ENCODE measurements at places on chromosomes 2 and 18.
A peak's percentile ranks its signal among the peaks of the same experiment; 100 is the strongest.

DNA sequence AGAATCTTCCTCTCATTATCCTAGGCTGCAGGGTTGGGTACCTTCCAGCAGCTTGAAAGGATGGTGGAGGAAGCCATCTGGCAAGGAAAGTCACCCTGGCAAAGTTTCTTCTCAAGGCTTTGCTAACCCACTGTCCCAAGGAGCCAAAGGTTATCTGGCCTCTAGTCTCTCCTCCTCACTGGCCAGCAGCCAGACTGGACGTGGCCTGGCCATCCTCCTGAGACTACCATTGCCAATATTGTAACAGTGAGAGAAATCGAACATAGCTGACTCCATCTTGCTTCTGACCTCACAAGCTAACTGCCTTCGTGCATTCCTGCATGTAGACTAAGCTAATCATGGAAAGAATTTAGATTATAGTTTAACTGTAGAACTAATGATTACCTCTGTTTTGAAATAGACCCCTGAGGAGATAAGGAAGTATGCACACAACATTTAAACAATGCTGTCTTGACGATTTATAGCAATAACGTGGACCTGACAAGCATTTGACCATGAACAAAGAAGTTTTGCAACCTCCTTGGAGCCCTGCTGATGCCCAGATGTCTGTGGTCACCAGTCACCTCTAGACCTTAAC lies 7.8 kb upstream of the ANXA4 start:
- DNase-seq: no peak

- DNase-seq: no peak
Observed at GRCh38 chr2:2586931-2587330, 255.9 kb upstream of the MYT1L start.

DNA sequence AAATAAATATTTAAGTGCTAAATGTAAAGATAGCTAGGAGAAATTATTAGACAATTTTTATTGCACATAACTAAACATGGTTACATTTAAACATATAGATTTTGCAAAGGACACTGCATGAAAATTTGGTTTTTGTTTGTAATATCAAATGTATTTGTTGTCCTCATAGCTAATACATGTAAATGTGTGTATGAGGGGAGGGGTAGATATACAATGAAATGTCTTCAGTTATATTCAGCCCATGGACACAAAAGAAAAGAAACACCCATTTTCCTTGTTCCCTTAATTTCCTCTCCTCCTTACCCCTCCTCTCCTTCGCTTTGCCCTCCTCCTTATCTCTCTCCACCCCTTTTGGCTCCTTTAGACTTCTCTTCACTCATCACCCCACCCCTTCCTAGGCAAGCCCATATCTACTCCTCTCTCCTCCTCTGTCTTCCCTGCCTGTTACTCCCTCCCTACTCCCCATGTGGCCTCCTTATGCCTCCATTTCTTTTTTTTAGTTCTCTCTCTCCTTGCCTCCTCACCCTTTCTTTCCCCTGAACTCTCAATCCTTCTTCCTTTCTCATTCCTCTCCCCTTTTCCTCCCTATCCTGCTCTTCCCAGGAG lies 1.4 kb downstream of the COL3A1 start:
- no peak for DNase-seq

DNA sequence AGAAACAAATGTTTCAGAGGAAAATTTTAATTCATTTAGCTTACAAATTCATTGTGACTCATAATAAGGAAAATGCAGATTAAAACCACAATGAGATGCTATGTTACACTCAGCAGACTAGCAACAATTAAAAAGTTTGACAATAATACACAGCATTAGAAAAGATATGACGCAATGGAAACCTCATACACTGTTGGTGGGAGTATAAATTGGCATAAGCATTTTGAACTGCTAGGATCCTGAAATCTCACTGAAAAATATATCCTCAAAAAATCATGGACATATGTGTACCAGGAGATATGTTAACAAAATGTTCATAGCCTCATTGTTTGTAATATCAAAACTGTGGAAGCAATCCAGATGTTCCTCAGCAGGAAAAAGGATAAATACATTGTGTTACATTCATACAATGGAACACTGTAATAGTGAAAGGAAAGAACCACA lies 13.7 kb downstream of the CALCRL start:
- DNase-seq: no peak

DNA sequence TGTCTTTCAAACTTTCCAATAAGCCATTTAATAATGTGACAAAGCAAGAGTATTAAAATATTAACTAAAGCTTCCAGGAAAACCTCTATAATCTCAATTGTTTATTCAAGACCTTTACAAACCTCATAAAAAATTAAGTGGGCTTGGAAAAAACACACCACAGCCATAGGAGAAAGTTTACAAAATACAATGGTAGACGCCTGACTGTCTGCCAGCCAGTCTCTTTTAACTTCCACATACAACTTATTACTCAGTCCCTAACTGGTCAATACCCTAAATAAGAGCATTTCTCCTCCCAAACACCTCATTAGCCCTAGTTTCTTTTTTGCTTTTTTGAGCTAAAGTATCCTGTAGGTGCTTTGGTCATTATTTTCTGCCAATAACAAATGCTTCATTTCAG lies 247.4 kb upstream of the CYP26B1 start:
- no peak for DNase-seq

- DNase-seq: no peak
Observed at GRCh38 chr18:10027031-10027430, 113.2 kb downstream of the VAPA start.

DNA sequence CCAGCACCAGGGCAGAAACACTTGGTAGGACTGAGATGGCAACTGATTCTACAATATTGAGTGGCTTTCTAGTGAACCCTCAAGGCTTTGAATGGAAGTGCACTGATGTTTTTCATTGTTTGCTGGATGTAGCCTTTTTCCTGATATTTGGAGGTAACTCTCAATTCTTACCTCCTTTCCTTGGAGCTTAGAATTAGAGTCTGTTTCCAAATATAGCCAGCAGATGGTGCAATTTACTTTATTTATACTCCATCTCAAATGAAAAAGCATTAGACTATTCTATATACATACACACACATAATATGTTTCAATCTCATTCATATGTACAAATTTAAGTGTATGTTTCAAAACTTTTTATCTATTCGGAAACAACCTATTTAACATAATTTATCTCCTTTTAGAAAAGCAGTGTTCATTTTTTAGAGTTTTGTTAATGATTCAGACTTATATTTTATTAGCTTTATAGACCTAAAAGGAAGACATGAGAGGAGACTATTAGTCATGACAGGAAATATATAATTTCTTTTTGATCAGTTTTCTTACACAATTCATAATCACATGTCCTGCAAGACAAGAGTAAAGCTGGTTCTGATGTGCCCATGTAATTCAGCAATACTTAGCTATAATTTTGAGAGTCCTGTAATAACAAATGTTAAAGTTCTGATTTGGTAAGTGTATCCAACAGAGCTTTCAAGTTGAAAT lies 124.8 kb downstream of the NUP35 start:
- no peak for DNase-seq

DNA sequence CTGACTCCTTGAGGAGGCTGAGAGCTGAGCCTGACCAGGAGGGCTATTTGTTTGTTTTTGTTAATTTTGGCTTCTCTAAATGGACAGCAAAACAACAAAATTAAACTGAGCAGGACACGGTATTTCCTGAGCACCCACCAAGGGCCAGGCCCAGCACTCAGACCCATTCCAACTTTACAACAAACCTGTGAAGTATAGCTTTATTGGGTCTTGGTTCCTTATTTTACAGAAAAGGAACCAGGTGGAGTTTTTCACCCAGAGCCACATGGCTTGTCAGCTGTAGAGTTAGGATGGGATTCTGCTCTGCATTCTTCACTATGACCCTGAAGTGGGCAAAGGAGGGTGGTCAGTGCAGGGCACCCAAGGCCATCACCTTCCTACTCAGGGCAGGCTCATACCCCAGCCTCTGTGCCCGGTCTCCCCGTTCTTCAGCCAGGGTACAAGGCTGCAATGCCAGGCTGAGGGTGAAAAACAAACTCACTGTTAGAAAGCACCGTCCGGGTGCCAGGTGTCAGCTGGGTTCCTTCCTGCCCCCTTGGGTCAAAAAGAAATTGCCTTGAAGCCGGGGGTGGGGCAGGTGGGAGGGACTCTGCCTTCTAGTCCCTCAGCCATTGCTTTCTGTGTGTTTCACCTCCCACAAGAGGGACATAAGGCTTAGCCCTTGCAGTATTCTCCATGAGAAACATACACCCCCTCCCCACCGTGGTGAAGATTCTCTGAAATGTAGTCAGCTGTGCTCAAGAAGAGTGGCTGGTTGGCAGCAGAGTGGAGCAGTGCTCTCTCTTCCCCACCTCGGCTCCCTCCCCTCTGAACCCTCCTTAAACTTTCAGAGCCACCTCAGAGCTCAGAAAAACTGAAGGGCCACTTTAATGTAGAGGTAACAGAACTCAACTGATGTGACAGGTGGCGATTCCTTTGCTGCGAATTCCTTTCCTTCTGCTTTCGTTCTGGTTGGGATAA lies 2.2 kb downstream of the PSD4 start:
- no peak for DNase-seq

- DNase-seq: peak; percentile 63
Observed at GRCh38 chr18:41972067-41972925, 17.3 kb downstream of the PIK3C3 start.

DNA sequence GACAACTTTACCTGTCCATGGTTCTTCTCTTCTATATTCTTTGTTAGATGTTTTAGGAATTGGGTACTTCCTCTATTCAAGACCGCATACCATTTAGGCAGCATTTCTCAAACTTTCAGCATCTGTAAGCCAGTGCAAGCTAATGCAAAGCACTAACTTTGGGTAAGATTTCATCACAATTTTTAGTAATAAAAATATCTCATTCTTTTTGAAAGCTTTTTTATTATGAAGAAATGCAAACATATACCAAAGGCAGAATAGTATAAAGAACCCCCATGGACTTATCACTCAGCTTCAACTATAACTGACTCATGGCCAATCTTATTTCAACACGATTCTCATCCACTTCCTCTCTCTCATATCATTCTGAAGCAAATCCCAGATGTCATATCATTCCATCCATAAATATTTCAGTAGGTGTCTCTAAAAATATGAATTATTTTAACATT lies 32.9 kb downstream of the INO80C start:
- no peak for DNase-seq

GRCh38 chr2:64605026-64605471 lies 48.7 kb downstream of the SERTAD2 start:
- DNase-seq: no peak

- DNase-seq: no peak
Observed at GRCh38 chr2:6986301-6986911, 69.2 kb downstream of the RNF144A start.

DNA sequence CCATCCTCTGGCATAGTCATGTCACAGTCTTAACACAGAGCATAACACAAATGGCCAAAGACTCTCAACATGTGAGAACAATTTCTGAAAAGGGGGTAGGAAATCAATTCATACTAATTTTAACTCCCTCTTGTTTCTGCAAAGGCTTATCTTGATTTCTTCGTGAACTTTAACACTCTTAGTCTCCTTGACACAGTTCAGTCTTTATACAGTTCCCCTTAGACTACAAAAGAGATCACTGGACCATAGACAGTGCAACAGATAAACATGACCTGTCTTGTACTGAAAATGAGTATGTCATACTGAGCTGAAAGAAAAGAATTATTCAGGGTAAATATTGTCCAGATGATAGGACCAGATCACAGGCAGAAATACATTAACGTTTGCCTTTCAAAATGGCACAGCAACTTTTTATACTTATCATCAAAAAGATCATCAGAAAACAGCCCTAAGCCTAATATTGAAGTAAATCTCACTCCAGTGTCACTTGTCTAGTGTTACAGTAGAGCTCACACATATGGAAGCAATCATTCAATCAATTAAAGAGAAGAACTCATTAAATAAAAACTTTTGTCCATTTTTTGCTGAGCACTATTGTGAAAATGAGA lies 56.4 kb upstream of the VRK2 start:
- DNase-seq: no peak

- DNase-seq: no peak
Observed at GRCh38 chr2:218378053-218378452, 4.0 kb upstream of the SLC11A1 start.

DNA sequence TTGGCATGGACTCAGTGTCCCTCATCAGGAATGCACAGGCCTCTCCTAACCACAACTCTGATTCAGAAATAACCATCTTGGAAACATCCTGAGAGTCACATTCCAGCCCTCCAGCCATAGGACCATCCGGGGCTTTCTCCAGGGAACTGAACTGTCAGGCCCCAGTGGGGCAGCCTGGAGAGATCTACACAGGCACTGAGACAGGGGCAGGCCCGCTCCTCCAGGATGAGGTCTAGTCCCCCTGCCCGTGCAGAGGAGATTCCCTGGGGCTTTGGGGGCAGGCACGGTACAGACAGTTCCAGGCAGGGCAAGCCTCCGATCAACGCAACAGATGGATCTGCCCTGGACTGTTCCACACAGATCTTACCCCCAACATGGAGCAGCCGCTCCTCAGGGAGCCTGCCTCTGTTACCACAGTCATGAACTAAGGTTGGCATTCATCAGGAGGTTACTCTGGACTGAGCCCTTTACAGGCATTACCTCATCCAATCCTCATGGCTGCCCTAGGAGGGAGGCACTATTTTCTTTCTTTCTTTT lies 12.0 kb downstream of the KCNK3 start:
- no peak for DNase-seq

DNA sequence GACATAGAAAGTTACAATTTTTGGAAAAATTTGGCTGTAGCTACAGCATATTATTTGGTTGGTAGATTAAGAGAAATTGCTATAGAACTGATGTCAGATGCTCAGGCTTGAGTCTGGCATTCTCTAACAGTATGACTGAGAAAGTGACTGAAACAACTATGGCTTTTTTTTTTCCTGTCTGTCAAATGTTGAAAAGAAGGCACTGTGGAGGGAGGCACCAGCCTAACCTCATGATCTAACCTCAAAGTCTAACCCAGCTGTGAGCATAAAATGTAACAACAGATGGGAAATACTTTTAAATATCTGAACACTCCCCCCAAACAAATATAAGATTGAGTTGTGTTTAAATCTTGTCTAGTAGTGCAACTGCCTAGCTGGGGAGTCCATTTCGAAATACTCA lies 629.1 kb downstream of the LRP1B start:
- no peak for DNase-seq

GRCh38 chr2:44843086-44843485 lies 98.4 kb upstream of the SIX3 start:
- DNase-seq: no peak

DNA sequence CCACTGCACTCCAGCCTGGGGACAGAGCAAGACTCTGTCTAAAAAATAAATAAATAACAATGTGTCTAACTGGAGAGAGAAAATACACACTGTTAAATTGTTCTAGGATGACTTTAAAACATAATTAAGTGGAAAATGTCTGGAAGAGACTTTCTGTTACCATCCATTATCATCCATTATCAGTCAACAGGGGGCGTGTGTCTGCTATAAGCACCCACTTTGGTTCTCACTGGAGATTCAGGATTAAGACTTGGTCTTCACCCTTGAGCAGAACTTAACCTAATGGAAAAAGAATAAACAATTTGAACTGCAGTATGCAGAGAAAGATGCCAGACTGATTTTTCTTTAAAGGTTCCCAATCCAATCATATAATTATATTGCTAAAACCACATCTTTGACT lies 999.8 kb upstream of the GYPC start:
- no peak for DNase-seq

- DNase-seq: no peak
Observed at GRCh38 chr2:6957031-6957714, 40.0 kb downstream of the RNF144A start.

GRCh38 chr18:35386600-35387100 lies 9.5 kb upstream of the ZNF396 start:
- DNase-seq: peak; percentile 66

GRCh38 chr18:9710037-9710436 lies 1.9 kb downstream of the RAB31 start:
- DNase-seq: no peak
